HAP-1 (cell line): ENCODE measurements at places on chromosomes 4 and X.

- DNase-seq: no peak
These were observed 605 bp upstream of the CDKL2 start for GRCh38 chr4:75630937-75631329.

GRCh38 chrX:73214426-73215094 is at the start of gene NAP1L2:
TSS of gene NAP1L2 (minus strand) at chrX:73214851. CDS start at chrX:73214492, 359 bp downstream.
- DNase-seq: peak; percentile 51

DNA sequence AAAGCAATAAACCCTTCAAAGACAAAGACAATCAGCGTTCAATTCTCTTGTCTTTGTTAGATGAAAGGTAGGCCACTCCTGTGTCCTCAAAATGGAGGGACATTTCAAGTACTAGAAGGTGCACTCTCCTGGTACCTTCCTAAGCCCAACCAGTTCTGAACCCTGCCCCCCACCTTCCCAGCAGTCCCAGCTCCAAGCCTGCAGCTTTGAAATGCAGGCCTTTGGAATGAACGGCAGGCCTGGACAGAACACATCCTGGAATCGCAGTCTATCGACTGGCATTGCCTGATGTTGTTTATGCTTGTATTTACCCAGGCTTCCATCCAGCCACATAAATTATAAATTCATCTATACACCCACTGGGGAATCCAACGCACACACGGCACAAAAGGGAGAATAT is 47.4 kb downstream of the RASGEF1B start:
- DNase-seq: no peak

DNA sequence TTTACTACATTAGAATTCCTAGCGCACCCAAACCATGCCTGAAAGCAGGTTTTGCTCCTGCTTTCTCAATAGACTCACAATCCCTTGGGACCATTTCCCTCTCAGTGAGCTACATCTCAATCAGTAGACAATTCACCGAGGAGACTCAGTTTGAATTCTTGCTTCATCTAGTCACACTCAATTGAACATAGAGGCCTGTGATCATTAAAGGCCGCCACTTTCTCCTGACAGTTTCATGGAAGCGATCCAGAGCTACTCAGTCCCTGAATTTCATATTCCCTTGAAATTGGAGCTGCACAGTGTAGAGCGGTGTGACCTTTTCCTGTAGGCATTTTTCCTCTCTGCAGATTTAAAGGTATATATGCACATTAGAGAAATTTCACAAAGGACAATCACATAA is 193.9 kb upstream of the SPOCK3 start:
- no peak for DNase-seq

GRCh38 chrX:149161435-149162088 is 343.5 kb downstream of the IDS start:
- no peak for DNase-seq

DNA sequence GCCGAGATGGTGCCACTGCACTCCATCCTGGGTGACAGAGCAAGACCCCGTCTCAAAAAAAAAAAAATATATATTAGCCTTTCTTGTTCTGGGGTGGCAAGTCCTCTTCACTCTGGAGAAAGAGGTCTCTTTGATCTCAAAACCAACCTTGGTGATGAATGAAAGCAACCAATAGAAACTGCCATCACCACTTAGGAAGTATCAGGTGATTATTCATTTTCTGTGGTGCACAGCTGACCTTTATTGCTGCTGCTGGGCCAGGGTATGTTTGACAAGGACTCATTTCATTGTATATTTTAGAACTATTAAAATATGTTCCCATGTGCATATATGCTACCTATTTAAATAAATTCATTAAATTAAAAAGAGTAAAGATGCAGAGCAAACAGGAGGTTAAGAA is 76.0 kb upstream of the KIT start:
- DNase-seq: no peak
